Kidney capillary endothelial cell (primary cell): ENCODE measurements at places on chromosomes 13 and 19.

DNA sequence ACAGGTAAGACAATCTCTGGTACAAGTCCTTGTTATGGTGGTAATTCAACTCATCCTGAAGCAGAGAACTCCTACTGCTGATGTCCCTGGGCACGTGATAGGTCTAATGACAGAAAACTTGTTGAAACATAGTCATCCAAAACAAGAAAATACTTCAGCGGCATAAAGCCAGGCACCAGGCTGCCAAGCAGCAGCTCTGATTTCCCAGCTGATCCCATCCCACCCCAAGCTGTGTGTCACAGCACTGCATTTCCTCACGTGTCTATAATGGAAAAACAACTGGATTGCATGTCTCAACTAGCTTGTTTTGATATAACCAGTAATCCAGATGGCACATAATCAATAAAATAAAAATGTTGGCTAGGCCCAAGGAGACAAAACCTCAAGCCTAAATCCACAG is 64.8 kb downstream of the MIPEP start:
- DNase-seq, result no peak

DNA sequence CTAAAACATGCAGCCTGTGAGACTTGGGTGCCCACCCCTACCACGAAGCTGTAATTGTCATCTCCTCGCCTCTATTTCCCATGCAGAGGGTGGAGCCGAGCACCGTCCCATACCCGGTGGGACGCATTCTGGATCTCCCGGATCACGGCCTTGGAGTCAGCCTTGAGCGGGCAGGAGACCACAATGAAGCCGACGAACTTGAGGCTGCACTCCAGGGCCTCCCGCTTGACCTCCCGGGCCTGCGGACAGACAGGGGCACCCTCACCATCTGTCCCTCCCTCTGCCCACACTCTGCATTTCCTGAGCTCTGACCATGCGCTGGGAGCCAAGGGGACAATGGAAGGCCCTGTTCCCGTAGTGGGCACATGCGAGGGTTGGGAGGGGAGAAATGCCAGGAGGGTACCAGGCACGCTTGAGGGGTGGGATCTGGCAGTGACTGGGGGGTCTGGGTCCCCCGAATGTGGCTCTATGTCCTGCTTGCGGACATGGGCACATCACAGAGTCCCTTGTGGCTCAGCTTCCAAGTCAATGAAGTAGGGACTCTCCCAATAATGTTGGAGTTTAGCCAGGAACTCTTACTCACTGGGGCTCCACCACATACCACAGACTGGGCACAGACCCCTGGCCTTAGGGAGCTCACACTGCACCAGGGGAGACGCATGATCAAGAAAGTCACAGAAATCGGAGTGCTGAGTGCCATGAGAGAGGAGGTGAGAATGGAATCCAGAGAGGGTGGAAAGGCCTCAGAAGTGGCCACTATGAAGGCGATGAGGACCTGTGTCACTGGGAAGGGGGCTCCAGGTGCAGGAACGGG is 9.2 kb upstream of the GMIP start:
- no peak for DNase-seq

DNA sequence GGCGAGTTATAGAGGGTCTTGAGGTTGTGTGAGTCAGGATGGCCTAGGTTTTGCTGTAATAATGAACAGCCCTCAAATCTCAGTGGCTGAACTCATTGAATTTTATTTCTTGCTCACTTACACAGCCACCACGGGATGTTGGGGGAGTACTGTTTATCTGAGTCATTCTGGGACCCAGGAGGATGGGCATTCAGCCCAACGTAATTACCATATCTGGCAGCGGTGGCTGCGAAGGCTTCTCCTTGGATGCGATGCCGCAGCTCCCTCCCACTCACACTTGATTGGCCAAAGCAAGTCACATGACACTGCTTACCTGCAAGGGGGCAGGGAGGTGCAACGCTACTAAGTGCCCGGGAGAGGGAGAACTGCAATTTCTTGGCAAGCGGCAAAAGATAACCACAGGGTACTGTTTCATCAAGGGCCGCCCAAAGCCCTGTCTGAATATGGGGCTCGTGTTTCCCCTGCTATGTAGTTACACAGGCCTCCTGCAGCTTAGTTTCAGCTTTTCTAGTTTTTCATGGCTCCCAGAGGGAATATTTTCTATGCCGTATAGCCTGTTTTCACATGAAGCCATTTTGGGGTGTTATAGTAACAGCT is 19.9 kb downstream of the ZSWIM9 start:
- no peak for DNase-seq

DNA sequence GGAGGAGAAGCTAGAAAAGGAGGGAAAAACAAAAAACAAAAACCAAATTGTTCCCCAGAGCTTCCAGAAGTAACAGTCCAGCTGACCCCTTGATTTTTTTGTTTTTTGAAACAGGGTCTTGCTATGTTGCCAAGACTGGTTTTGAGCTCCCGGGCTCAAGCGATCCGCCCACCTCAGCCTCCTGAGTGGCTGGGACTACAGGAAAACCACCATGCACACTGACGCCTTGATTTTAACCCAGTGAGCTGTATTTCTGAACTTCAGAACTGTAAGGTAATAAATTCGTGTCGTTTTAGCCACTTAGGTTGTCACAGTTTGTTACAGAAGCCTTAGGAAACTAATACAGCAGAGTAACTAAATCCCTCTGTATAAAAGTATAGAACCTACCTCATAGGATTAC is 1.1 kb upstream of the NEK3 start:
- DNase-seq, result no peak

- no peak for DNase-seq
Observed at GRCh38 chr19:19111136-19111835, 27.0 kb downstream of the TMEM161A start.

DNA sequence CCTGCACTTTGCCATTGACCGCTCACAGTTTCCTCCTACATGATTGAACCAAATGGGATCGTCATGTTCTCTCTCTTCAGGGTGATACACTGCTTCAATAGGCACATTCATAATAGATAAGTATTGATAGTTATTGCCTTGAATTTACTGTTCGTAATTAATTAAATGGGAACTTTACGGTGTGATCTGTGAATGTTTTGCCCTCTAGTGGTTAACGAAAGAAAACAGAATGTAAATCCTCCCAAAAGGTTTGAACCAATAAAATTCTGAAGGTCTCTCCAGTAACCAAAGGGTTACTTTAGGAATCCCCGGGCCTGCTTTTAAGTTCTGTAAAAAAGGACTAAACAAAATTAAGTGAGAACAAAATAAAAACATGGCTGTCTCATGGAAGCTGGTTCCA is 389.3 kb downstream of the DACH1 start:
- no peak for DNase-seq

- peak; percentile 14 for DNase-seq
Observed at GRCh38 chr19:57708641-57709361, at the start of gene ZNF154. Gene ZNF154, minus strand, starts transcription at chr19:57709204. Its CDS starts 233 bp downstream, at chr19:57708971.

GRCh38 chr13:48175185-48175584 is 57.8 kb upstream of the ITM2B start:
- no peak for DNase-seq

DNA sequence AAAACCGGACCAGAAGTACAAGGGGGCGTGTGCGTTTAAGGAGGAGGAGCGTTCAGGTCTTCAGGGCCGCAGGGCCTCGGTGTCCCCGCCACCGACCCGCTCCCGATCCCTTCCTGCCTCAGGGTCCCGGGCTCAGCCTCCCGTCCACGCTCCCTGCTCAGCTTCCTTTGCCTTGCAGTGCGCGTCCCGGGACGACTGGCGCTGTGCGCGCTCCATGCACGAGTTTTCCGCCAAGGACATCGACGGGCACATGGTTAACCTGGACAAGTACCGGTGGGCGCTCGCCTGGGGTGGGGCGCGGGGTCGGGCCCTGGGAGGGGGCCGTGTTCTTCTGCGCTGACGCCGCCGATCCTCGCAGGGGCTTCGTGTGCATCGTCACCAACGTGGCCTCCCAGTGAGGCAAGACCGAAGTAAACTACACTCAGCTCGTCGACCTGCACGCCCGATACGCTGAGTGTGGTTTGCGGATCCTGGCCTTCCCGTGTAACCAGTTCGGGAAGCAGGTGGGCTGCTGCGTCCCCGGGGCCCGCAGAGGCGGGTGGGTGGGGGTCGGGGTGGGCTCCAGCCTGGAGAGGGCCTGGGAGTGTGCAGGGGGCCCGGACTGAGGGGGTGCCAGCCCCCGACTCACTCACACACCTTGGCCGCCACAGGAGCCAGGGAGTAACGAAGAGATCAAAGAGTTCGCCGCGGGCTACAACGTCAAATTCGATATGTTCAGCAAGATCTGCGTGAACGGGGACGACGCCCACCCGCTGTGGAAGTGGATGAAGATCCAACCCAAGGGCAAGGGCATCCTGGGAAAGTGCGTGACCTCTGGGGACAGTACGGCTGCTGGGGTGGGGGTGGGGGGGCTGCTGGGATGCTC is 1.4 kb downstream of the GPX4 start:
- no peak for DNase-seq

- DNase-seq, result no peak
Observed at GRCh38 chr13:26458196-26458749, 99.2 kb upstream of the WASF3 start.

GRCh38 chr13:49220856-49221589 is 885 bp downstream of the MLNR start:
- no peak for DNase-seq

DNA sequence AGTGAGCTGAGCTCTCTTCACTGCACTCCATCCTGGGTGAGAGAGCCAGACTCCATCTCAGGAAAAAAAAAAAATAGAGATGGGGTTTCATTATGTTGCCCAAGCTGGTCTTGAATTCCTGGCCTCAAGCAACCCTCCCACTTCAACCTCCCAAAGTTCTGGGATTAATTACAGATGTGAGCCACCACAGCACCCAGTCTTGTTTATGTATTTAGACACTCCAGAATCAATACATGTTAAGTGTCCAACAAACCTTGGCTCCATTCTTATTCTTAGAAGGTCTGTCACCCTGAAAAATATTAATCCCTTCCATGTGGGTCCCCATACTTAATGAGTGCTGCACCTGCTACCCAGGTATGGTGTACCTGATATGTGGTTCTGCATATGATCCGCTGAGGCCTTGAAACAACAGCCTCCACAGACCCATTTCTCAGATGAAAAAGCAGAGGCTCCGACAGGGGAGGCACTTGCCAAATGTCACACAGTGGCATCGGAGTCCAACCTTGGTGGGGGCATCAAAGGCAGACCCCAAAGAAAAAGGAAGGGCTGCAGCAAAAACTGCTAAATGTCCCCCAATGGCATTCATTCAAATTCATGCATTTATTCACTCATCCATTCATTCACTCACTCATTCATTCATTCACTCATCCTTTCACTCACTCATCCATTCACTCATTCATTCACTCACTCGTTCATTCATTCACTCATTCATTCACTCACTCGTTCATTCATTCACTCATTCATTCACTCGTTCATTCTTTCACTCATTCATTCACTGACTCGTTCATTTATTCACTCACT is 16.7 kb downstream of the TICAM1 start:
- DNase-seq, result no peak

DNA sequence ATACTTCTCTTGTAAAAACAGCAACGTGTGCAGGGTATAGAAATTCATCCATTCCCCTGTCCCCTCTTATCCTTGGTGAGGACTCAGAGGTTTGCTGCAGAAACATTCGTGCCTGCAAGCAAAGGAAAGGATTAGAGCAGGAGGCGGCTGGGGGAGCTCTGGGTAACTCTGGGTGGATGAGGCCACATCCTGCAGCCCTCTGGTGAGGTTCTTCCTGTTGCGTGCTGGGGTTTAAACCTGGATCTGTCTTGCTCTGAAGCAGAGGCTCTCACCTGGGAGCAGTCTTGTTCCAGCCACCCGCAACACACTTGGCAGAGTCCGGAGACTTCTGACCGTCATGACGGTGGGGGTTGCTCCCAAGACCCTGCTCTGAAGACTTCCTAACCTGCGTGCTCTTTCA is 69.2 kb downstream of the ATP11A start:
- DNase-seq, result no peak

GRCh38 chr13:99758460-99759162 is 213.0 kb downstream of the ZIC5 start:
- DNase-seq, result no peak

DNA sequence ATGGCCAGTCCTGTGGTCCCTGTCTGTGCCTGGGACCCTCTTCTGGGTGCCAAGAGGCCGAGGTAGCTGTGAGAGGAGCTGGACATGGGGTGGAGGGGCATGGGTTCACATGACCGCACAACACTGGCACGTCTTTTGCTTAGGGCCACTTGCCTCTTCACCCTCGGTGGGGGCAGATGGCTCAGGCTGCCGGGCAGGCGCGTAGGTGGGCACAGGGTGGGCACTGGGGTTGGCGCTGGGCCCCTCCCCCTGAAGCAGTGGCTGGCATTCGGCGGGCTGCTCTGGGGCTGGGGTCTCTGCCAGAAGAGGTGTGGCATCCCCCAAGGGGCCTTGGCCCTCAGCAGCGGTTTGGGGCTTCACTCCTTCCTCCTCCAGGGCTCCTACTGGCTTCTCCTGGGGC is 8.4 kb downstream of the PALM3 start:
- no peak for DNase-seq

DNA sequence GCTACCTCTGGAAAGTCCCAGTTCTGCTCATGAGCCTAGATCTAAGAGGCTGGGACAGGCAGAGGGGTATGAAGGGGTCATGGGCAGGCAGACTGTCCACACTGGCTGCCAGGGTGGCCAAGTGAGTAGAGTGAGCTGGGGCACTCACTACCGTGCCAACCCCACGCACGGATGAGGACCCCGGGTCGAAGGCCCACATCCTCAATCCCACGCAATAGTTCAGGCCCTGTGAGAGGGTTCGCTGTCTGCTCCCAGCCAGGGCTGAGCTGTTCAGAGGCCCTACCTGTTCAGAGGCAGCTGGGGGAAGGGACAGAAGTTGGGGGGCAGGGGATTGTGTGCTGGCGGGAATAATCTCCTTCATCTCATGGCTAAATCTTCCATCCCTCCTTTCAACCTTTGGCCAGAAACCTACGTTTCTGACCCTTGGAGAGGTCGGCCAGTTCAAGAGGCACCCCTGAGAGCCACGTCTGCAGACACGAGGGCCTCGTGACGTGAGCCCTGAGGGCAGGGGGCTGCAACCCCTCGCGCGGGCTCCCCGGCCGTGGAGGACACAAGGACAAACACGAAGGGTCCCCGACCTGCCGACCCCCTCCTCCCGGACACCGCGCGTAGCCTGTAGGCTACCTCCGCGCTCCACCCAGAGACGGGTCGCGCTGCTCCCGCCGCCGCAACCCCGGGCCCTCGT is 1.0 kb upstream of the RPS5 start:
- DNase-seq, result no peak

GRCh38 chr19:43306097-43306496 is 36.8 kb upstream of the PSG9 start:
- DNase-seq, result no peak

DNA sequence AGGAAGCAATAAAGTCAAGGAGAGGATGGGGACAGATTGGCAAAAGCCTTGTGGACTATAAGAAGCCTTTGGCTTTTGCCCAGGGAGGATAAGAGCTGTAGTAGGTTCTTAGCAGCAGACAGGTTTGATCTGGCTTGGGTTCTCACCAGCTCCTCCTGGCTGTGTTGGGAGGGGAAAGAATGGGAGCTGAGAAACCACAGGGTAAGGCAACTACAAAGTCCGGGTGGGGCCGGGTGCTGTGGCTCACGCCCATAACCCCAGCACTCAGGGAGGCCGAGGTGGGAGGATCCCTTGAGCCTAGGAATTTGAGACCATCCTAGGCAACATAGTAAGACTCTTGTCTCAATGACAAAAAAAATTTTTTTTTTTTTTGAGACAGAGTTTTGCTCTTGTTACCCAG is 20.6 kb downstream of the NECTIN2 start:
- no peak for DNase-seq
